ENCODE measurements at places on chromosomes 4 and X.
A peak's percentile ranks its signal among the peaks of the same experiment; 100 is the strongest.

DNA sequence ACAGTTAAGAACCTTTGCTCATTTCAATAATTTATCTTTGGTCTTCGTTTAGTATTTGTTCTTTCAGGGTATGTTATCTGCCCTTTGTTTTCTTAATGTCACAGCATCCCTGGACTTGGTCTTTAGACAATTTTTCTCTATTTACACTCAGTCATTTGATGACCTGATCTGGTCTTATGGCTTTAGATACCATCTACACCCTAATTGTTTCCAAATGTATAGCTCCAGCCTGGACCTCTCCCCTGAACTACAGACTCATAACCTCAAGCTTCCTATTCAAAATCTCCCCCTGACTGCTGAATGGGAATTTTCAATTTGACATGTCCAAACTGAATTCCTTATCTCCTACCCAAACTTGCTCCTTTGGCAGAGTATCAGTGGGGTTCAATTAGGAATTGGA, 3.7 kb upstream of the SUPT20HL2 start:
- DNase-seq: no peak

DNA sequence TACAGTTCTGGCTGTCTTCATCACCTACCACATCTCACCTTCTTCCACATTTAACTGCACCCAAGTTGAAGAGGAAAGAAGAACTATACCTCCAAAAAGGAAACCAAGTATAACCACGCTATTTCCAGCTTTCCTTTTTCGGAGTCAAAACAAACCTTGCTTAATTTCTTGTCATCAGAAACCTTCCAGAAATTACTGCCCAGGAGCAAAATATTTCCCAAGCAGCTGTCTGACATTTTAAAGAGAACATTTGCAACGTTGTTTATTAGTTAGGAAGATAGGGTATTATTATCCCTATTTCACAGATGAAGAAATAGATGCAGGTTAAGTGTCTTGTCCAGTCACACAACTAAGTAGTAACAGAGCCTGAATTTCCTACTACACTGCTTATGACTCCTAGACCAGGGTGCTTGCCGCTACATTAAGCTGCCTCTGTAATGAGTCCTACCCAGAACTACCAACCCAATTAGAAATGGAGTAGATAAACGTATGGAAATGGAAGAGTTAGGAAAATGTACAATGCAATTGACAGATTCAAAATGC, 2.2 kb upstream of the ACSL4 start:
- no peak for DNase-seq

DNA sequence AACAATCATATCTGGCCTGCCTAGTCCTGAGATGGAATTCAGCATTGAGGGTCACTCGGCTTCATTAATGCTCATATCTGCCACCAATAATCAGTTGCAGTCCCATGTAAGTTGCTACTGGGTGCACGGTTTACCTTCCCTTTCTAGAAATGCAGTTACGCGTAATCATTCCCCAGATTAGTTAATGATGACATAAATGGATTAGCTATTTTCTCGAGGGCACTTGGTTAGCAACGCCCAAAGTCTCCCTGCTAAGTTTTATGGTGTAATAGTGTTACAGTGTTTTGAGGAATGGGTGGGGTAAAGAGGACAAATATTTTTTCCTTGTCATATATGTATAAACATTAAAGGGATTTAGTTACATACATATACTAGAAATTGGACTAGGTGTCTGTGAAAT, 118.8 kb downstream of the MID1 start:
- DNase-seq: no peak

GRCh38 chr4:1086011-1086410, 27.4 kb downstream of the RNF212 start:
- DNase-seq: no peak

GRCh38 chrX:36867143-36867542, 141.0 kb upstream of the FAM47C start:
- DNase-seq: peak; percentile 67

- peak; percentile 2 for DNase-seq
Observed at GRCh38 chr4:34105311-34105710, 2139.0 kb downstream of the ARAP2 start.

GRCh38 chr4:140078366-140078765, 75.6 kb downstream of the MAML3 start:
- no peak for DNase-seq

GRCh38 chrX:101986586-101986985, 54.8 kb upstream of the ZMAT1 start:
- no peak for DNase-seq

DNA sequence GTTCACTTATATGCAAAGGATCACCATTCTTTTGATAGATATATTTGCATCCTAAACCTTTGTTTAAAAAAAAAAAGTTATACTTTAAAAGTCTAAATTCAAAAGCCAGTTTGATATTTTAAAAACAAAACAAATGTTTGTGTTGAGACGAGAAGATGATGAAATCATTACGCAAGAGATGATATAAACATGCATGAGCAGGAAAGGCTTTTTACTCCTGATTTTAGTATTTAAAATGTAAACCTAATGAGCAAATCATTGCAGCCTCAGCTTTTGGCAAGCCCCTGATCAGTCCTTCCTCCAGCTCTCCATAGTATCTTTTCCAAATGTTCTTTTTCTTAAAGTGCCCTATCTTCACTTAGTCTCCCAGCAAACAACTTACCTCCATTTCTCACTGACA, 115.6 kb downstream of the ARAP2 start:
- peak; percentile 22 for DNase-seq
